A172 (cell line): ENCODE measurements at places on chromosomes 4 and X. TPM values are rescaled to one million over a fixed set of nuclear protein-coding genes. Genes with fewer than 3 reads are reported as not detected.

DNA sequence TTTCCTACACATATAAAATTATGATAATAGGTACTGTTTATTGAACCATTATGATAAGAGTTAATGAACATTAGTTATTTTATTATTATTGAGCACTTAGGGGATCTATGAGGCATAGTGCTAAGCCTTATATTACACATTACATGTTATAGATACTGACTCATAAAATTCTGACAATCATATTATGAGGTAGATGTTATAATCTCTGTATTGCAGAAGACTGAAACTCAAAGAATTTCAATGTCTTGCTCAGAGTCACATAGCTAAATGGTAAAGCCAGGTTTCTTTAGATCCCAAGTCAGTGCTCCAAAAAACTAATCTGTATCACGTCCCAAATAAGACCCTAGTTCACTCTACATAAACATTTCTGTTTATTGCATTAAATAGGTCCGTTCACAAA lies 207.2 kb upstream of the CNKSR2 start:
- DNase-seq: no peak

The GPR50 gene
- total RNA-seq: not detected in 2 replicates

DNA sequence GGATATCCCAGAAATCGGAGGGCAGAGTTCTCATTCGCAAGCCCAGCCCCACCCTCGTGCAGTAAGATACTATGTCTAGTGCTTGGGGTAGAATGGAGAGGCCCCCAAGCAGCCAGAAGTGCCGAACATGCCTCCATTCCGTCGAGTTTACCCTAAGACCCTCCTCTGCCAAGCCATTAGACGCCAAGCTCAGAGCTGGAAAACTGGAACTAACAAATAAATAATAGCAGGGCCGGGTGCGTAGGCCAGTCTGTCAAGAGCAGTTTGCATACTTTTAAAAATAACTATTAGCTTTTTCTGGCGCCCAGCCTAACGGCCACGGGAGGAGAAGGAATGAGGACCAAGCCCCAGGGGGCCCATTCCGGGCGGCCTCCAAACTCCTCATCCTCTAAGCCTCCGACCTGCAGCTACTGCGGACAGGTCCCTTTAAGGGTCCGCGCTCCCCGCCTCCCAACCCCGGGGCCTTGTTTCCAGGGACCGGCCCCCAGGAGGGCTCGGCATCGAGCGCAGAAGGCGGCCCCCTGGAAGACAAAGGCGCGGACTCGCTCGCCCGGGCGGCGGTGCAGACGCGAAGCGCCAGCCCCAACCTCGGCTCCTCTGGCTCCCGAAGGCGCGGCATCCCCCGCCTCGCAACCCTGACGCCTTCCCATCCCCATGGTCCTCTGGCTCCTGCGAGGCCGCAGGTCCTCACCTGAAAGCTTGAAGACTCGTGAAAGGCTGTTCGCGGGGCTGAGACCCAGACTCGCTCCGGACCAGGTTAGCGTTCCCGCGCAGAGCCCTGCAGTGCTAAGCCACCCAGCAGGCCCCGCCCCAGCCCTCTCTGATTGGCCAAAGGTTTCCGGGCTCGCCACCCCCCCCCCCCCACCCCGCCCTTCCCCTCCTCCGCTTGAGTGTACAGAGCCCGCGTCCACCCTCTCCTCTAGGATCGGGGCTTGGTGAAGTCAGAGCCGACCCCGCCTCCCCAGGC lies at the start of gene TMSB15A:
TMSB15A (minus strand) TSS at position 765 of the 967 bp plus-strand sequence.
- peak; percentile 5 for DNase-seq

The PNCK gene
- 0.48 and 2.7 TPM in 2 replicates for total RNA-seq

The TSPYL2 gene
- 8.5 and 9.4 TPM in 2 replicates for total RNA-seq

GRCh38 chrX:43573441-43574015 lies 82.6 kb upstream of the MAOA start:
- DNase-seq: no peak

- DNase-seq: no peak
Measured at GRCh38 chrX:136304493-136304892, 3.7 kb downstream of the ADGRG4 start.

DNA sequence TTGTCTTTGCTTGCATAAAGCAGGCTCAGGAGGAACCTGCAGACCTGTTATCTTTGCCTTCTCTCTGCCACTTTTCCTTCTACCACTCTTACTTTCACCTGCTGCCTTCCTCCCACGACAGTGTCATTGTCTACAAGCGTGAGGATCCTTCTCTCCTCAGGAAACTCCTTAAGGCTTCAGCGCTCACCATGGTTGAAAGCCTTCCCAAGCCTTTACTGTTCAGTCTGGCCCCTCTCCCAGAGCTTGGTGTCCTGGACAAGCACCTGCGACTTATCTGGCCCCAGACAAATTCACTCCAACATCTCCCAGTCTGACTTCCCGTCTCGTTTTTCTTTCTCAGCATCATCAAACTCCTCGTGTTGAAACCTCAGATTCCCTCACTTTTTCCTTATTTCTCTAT lies 31.0 kb downstream of the CC2D2A start:
- DNase-seq: no peak

The TNMD gene
- total RNA-seq: not detected in 2 replicates

The HSFX3 gene
- total RNA-seq: not detected in 2 replicates

DNA sequence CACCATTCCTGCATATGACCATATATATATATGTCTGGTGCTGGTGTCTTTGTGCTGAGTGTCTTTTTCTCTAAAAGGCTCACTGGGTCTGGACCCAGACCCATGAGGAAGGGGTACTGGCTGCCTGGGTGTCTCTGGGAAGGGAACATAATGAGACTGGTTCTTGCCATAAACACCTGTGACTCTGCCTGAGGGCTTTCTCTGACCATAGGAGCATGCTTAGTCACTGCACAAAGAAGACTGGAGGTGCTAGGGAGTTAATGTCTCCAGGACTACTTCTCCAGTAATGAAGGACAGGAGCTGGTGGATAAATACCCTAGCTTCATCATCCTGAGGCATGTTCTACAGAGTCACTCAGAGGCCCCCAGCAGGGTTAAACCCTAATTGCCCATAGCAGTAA lies 47.1 kb upstream of the CASK start:
- DNase-seq: no peak

- no peak for DNase-seq
Measured at GRCh38 chrX:36562986-36563385, 445.2 kb upstream of the FAM47C start.

DNA sequence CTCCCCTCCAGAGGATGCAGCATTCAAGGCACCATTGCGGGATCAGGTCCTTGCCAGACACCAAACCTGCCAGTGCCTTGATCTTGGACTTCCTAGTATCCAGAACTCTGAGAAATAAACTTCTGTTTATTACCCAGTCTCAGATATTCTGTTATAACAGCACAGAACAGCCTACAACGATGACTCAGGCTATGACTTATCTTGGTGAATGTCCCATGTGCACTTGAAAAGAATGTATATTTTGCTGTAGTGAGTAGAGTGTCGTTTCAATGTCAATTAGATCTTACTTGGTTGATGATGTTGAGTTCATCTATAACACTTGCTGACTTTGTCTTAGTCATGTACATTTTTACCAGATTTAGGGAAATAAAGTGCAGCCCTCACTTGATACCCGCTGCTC lies 34.5 kb upstream of the PGRMC1 start:
- no peak for DNase-seq

DNA sequence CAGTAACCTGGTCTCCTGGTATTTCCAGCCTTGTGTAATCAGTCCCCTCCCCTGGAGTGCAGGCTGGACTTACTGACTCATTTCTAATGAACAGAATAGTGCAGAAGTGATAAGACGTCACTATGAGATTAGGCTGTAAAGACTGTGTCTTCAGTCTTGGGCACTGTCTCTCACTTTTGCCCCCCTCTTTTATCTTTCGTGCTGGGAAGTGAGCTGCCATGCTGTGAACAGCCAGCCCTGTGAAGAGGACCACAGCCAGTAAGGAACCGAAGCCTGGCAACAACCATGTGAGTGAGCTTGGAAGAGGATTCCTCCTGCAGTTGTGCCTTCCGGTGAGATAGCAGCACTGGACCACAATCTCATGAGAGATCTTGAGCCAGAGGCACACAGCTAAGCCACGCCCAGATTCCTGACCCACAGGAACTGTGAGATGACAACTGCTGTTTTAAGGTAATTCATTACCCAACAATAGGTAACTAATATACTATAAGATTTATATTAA lies 67.5 kb upstream of the GPR34 start:
- peak; percentile 77 for DNase-seq

DNA sequence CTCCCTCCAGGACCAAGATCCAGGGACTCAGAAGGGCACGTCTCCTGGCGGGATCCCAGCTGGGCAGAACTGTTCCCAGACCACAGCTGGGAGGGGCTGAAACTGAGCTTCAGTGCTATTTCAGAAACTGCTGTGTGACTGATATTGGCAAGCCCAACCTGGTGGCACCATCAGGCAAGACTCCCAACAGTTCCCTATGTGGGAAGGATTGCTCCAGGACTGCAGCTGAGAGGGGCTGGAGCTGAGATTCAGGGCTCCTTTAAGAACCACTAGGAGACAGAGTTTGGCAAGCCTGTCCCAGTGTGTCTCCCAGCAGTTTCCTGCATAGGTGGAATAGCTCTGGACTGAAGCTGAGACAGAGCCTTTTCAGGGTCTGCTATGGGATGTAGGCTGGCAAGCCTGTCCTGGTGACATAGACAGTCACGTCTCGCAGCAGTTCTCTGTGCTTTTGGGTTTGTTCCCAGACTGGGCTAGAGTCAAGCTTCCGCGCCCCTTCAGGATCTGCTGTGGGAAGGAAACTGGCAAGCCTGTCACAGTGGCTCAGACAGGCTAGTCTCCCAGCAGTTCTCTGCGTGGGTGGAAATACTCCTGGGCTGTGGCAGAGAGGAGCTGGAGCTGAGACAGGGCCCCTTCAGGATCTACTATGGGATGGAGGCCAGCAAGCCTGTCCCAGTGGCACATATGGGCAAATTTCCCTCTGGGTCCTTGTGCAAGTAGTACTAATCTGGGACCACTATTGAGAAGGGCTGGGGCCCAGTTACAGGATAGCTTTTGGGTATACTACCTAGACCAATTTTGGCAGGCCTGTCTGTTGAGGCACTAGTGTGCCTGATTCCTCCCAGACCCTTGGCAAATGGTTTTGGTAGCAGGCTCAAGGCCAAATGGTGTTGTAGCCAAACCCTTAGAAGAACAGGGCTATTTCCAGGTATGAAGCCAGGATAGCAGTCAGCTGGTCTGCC lies 20.2 kb upstream of the MED14 start:
- DNase-seq: no peak

DNA sequence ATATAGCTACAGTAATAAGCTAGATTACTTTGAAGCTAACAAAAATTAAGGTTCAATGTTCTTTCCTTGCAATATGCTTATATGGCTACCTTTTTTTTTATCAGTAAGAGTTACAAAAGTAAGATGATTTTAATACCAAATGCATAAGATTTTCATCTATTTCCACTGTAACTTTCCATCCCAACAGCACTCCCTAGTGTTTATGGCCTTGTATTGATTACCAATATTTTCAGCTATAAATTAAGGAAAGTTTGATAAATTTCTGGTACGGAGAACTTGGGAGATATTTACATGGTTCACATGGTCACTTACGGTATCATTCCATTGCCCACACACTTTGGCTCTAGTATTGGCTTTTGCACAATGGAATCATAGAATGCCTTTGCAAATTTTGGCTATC lies 448.9 kb upstream of the PABPC4L start:
- DNase-seq: no peak

The UCP1 gene
- not detected in 2 replicates for total RNA-seq

DNA sequence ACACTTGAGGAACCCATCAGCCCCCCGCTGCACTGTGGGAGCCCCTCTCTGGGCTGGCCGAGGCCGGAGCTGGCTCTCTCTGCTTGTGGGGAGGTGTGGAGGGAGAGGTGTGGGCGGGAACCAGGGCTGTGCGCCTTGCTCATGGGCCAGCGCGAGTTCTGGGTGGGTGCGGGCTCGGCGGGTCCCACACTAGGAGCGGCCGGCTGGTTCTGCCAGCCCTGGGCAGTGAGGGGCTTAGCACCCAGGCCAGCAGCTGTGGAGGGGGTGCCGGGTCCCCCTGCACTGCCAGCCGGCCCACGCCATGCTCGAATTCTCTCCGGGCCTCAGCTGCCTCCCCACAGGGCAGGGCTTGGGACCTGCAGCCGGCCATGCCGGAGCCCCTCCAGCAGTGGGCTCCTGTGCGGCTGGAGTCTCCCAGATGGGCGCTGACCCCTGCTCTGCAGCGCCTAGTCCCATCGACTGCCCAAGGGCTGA lies 430.2 kb downstream of the FAT4 start:
- DNase-seq: no peak

The SRPX gene
- total RNA-seq: 63.8 and 71.2 TPM in 2 replicates

The ZNF157 gene
- not detected in 2 replicates for total RNA-seq

GRCh38 chrX:24657671-24658386 lies 10.7 kb upstream of the PCYT1B start:
- DNase-seq: no peak

- DNase-seq: no peak
Measured at GRCh38 chr4:41299486-41299885, 42.8 kb downstream of the UCHL1 start.

GRCh38 chrX:15497865-15498264 lies 2.7 kb upstream of the BMX start:
- peak; percentile 57 for DNase-seq

DNA sequence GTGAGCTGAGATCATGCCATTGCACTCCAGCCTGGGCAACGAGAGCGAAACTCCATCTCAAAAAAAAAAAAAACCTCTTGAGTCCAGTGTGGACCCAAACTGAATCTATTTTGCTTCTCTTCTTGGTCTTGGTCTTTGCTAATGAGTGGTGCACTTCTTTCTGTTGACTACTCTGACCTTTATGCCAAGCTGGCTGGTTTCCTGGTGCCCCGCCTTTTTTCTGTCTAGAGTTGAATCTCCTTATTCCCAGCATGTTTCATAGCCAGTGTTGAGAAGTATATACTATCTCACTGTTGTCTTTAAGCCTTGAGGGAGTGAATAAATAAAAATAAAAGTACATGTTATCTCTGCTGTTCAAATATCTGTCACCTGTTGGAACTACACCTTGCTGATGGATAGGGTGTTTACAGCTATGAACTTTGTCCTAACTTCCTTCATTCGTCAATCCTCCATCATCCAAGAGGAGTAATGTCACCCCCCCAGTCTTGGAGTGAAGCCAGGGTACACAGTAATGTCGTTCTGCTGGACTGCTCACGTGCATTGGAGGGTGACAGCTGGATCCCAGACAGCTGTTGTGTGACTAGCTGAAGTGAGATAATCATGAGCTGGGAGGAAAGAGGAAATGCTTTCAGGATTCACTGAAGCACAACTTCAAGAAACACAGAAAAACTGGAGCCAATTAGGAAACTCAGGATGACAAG lies 99.3 kb upstream of the PRKG2 start:
- DNase-seq: peak; percentile 3
